SK-MEL-5 (cell line): ENCODE measurements at places on chromosomes 16 and 17. TPM values are rescaled to one million over a fixed set of nuclear protein-coding genes. Genes with fewer than 3 reads are reported as not detected.
A peak's percentile ranks its signal among the peaks of the same experiment; 100 is the strongest.

GRCh38 chr16:77961814-77962213 lies 60.5 kb upstream of the CLEC3A start:
- no peak for DNase-seq

- DNase-seq = peak; percentile 39
Measured at GRCh38 chr17:48102798-48103715, 1.8 kb upstream of the CBX1 start.

GRCh38 chr16:75196836-75197235 lies 10.1 kb downstream of the CTRB2 start:
- no peak for DNase-seq

- peak; percentile 41 for DNase-seq
Measured at GRCh38 chr17:62597920-62598319, 29.6 kb upstream of the MRC2 start.

- DNase-seq = peak; percentile 15
Measured at GRCh38 chr16:85556456-85557082, 56.6 kb upstream of the GSE1 start.

GRCh38 chr16:83744441-83744981 lies 63.3 kb upstream of the HSBP1 start:
- DNase-seq = no peak

GRCh38 chr17:6561446-6561845 lies 5.1 kb upstream of the PITPNM3 start:
- DNase-seq = no peak

DNA sequence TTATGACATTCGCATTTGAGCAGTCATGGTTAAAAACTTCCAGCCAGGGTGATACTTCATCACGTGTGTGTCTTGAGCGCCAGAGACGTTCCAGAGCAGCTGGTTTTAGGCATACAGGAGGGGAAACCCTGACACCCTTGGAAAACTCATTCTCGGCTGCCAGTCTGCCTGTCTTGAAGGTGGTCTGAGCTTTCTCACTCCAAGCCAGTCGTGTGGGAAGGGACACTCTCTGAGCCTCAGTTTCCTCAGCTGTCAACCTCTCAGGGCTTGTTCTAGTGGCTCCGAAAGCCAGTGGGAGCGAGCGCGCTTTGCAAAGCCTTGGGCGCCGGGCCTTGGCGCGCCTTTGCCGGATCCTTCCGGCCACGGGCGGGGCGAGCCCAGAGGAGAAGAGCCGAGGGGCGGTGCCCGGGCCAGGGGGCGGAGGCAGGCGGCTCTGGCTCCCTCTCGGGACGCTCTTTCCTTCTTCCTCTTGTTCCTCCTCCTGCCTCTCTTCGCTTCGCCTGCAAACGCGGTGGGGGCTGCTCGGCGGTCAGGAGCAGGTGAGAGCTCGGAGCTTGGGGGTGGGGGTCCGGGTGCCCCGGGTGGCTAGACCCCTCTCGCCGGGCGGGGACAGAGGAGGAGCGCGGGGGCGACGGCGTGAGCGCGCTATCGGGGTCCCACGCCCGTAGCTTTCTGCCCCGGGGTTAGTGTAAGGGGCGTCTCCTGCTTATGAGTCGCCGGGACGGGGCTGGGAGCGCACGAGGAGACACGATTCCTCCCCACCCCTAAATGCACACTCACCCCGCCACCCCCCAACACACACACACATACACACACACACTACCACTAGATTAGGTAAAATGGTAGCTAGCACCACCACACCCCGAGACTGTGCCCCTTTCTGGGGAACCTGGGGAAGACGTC lies at the start of gene LDAF1:
Gene LDAF1 (plus strand): TSS at position 467 of the 903 bp plus-strand sequence. CDS start 2,509 bp downstream, outside the sequence.
- peak; percentile 73 for DNase-seq

GRCh38 chr17:40490289-40490853 lies 11.1 kb downstream of the TNS4 start:
- peak; percentile 18 for DNase-seq

GRCh38 chr16:19704321-19705145 lies 13.5 kb downstream of the KNOP1 start:
- DNase-seq = peak; percentile 39

DNA sequence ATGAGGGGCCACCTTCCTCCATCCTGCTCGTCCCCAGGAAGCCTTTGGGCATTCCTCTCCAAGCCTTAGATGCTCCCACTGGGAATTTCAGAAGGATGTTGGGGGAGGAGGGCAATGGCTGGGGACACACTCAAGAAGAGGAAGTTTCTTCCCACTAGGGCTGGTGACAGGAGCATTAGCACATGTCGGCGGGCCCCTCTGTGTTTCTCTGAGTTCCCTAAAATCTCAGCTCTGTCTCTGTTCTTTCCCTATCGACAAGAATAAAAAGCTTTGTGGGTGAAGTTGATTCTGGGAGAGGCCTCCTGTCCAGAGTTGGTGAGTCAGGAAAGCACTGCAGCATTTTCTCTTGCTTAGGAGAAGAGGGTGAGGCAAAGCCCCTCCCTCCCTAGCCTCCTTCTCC lies 19.7 kb upstream of the C17orf107 start:
- DNase-seq = no peak

GRCh38 chr17:64174686-64175456 lies 44.9 kb upstream of the ERN1 start:
- peak; percentile 94 for DNase-seq

GRCh38 chr16:23414731-23415130 lies 38.3 kb downstream of the COG7 start:
- DNase-seq = no peak

DNA sequence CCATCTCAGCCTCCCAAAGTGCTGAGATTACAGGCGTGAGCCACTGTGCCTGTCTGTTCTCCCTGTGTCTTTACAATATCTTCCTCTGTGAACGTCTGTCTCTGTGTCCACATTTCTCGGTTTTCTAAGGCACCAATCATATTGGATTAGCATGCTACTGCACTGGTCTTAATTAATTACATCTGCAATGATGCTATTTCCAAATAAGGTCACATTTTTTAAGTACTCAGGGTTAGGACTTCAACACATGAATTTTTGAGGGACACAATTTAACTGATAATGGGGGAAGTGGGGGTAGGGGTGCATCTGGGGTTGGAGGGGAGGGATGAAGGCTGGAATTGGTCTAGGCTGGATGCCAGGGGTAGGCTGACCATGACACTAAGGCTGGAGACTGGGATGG lies 102.6 kb downstream of the N4BP1 start:
- no peak for DNase-seq

GRCh38 chr17:82648742-82649331 lies 593 bp upstream of the WDR45B start:
- DNase-seq = no peak

GRCh38 chr16:55494994-55495421 lies 13.9 kb upstream of the LPCAT2 start:
- DNase-seq = peak; percentile 86

GRCh38 chr17:2214047-2214928 lies 89.3 kb downstream of the SMG6 start:
- no peak for DNase-seq

GRCh38 chr17:49965524-49965909 lies 3.5 kb upstream of the DLX4 start:
- DNase-seq = no peak

GRCh38 chr16:31063495-31063842 lies 10.6 kb downstream of the ZNF668 start:
- DNase-seq = no peak

GRCh38 chr16:76428858-76429257 lies 151.7 kb downstream of the CNTNAP4 start:
- DNase-seq = no peak

DNA sequence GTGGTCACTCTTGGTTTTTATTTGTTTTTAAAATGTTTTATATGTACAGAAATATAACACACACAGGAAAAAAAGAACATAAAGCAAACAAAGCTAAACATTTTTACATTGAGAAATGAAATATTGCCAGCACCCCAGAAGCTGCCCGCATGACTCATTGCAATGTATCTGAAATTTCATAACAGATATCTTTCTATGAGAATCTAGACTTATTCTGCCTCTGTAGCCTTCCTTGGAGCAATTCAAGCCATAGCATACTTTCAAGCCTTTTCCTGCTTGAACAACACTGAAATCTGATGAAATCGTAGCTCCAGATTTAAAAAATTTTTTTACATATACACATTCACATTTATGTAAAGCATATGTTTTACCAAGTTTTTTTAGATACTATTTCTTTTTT lies 86.9 kb downstream of the RBBP6 start:
- DNase-seq = no peak

DNA sequence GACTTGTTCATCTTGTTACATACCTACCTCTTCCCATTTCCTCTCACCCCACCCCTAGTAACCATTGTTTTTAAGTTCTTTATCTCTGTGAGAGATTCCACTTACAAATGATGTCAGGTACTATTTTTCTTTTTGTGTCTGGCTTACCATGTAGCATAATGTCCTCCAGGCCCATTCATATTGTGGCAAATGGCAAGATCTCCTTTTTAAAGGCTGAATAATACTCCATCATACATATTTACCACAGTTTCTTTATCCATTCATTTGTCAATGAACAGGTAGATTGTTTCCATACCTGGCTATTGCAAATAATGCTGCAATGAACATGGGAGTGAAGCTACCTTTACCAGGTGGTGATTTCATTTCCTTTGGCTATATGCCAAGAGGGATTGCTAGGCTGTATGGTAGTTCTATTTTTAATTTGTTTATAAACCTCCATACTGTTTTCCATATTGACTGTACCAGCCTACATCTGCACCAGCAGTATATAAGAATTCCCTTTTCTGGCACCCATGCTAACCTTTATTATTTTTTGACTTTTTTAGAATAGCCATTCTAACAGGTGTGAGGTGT lies 53.9 kb downstream of the NSRP1 start:
- no peak for DNase-seq

DNA sequence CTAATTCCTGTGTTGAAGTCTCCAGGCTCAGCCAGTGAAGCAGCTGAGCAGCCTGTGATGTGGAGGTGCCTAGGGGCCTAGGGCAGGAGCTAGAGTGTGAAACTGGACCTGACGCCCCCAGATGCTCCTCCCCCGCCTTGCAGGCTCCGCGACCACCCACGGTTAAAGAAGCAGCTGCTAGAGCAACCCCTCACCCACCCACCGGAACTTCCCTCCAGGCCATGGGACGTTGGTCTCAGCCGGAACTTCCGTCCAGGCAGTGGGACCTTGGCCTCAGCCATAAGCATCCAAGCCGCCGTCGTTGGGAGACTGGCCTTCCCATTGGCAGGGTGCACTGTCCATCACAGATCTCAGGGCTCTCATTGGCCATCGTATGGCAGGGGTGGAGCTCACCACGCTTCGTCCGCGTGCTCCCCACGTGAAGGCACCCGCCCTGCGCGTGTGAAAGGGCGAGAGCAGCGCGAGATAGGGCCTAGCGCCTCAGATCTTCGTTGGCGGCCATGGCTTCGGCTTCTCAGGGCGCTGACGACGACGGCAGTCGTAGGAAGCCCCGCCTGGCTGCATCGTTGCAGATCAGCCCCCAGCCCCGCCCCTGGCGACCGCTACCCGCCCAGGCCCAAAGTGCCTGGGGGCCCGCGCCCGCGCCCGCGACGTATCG lies at the start of gene ADAD2:
Gene ADAD2 (plus strand): TSS at position 427 of the 658 bp plus-strand sequence. CDS start 74 bp downstream, at position 501.
- DNase-seq = no peak

- no peak for DNase-seq
Measured at GRCh38 chr16:87939562-87940423, 3.5 kb upstream of the CA5A start.

The KRT34 gene
- total RNA-seq = not detected in 2 replicates

The CAMKK1 gene
- 4.9 and 5.4 TPM in 2 replicates for total RNA-seq

The GLIS2 gene
- 0.18 TPM in 1 of 2 replicates, not detected in the other for total RNA-seq

The TMEM220 gene
- 10.2 and 12.6 TPM in 2 replicates for total RNA-seq

The SYNRG gene
- total RNA-seq = 10.0 and 11.0 TPM in 2 replicates

The CCDC144A gene
- total RNA-seq = 0.61 TPM in 1 of 2 replicates, not detected in the other

The CCL4L2 gene
- not detected in 2 replicates for total RNA-seq
